Substantia nigra (tissue), 51 donors: ENCODE measurements at places on chromosomes 7 and 10.

GRCh38 chr7:150876817-150877526 is 24.7 kb downstream of the AOC1 start:
- peak; percentile 38 for DNase-seq

- no peak for DNase-seq
Observed at GRCh38 chr7:50302486-50303334, 1.8 kb upstream of the IKZF1 start.

DNA sequence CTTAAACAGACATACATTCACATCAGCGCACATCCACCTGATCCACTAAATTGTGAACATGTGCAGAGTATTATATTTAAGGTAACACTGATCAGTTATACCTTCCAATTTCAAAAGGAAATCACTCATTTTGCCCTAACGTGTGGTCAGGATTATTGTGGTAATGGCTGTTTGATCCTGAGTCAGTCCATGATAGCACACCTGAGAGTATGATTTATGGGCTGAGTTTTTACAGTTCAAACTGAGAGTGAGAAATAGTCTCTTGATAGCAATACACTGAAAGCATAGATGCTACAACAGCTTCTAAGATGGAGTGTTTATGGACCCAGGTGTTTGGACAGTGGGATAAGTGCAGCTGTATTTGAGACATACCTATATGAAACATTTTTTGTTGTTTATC is 96.7 kb downstream of the KIF20B start:
- DNase-seq, result no peak

DNA sequence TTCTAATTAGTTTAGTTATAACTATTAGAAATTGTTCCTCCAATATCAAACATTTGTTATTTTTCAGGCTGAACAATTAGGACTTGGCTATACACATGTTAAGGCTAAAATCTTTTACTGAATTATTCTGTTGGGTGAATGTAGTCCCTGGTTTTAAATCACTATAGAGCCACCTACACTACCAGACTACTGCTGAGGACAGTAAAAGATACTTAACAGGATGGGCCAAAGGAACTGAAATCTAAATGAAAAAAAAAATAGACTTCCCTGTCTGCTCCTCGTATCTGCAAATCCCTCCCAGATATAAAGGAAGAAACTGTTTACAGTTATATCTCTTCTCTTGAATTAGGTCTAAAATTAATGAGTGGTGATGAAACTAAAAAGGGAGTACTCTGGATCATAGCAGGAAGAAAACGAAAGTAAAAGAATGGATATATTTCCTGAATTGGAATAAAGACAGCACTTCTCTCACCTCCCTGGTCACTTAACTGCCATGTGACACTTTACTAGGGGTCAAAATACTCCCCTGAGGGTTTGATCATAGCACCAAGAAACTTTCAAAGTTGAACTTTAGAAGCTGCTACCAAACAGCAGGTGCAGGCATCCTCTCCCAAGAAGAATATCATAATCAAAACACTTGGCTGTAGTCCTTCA is 12.7 kb downstream of the FBXW4 start:
- DNase-seq, result no peak

GRCh38 chr10:102507521-102507920 is 3.7 kb downstream of the SUFU start:
- DNase-seq, result no peak

DNA sequence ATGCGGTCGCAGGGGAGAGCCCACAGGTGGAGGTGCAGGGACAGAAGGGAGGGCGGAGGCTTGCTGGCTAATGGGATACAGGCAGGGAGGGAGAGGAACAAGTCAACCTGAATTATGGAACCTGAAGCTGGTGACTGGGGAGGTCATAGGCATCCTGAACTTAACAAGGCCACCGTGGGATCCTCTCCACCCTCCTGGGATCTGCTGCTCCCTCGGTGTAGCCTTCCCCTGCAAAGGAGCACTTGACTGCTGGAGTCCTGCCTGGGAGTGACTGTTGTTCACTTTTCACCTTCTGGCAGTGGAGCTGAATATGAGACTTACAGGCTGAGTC is 223.1 kb downstream of the GFRA1 start:
- no peak for DNase-seq

GRCh38 chr7:133354546-133355324 is 101.9 kb downstream of the EXOC4 start:
- DNase-seq, result no peak

DNA sequence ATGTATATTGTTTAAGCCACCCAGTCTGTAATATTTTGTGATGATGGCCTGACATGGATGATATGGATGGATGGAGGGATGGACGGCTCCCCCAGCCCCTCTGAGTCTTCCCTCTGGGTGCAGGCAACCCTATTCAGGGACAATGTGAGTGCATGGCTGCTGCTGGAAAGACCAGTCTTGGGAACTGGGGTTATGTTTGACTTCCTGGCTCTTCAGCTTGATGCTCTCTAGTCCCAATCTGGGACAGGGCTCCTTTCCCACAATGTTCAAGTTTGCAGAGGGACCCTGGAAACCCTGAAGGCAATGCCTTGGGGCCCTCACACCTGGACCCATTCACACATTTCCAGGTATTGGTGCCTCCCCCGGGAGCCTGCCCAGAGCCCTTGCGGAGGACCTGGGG is 52.3 kb upstream of the RET start:
- no peak for DNase-seq

DNA sequence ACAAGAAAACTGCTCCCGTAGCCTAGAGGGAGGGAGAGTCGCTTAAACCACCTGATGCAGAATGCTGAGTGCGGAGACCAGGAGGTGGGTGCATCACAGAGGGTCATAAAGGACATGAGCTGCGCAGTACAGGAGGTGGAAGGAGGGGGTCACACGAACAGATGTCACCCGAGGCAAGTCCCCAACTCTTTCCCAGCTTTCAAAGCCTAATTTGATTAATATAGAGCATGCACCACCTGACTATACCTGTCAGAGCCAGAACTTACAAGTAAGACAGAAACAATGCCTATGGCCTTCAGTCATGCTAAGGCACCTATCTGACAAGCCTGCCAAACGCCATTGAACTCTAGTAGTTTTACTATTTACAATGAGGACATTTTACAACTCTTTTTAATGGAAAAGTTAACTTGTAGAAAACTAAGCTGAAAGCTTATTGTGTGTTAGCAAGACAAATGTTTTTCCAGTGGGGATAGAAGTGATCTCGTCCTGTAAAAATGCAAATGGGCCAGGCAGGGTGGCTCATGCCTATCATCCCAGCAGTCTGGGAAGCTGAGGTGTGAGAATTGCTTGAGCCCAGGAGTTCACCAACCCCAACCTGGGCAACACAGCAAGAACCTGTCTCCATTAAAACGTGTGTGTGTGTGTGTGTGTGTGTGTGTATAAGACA is 1.1 kb upstream of the VOPP1 start:
- no peak for DNase-seq

- no peak for DNase-seq
Observed at GRCh38 chr10:88413412-88413811, 169.7 kb downstream of the RNLS start.

- no peak for DNase-seq
Observed at GRCh38 chr10:8336629-8337331, 282.3 kb downstream of the GATA3 start.

DNA sequence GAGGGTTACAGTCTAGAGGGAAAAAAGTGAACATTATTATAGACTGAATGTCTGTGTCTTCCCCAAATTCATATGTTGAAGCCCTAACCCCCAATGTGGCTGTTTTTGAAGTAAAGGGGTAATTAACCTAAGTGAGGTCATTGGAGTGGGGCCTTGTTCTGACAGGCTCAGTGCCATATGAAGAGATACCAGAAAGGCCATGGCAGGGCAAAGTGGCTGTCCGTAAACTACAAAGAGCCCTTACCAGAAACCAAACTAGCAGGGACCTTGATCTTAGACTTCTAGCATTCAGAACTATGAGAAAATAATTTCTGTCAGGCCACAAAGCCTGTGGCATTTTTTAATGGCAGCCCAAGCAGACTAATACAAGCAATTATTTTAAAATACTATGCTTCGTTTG is 8.7 kb downstream of the TMEM209 start:
- no peak for DNase-seq

- no peak for DNase-seq
Observed at GRCh38 chr7:41873741-41874140, 170.9 kb upstream of the INHBA start.

DNA sequence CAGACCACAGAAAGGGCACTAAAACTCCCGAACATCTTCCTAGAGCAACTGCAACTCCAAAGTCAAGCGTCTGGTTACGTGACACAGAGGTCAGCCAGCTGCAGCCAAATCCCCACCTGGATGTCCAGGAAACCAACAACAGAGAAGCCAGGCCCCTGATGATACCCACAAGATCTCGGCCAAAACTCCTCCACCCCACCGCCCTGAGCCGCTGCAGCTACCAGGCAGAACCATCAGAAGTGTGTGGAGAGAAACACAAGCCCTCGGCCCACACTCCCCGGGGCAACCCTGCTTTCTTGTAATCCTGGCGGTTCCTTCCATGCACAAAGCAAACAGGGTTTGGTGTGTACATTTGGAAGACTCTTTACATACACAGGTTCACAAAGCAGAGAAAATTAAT is 8.7 kb downstream of the CHST15 start:
- DNase-seq, result no peak

GRCh38 chr10:6204063-6204340 is 1.3 kb downstream of the PFKFB3 start:
- DNase-seq, result no peak

- no peak for DNase-seq
Observed at GRCh38 chr10:103640436-103641181, 147.1 kb downstream of the NEURL1 start.

DNA sequence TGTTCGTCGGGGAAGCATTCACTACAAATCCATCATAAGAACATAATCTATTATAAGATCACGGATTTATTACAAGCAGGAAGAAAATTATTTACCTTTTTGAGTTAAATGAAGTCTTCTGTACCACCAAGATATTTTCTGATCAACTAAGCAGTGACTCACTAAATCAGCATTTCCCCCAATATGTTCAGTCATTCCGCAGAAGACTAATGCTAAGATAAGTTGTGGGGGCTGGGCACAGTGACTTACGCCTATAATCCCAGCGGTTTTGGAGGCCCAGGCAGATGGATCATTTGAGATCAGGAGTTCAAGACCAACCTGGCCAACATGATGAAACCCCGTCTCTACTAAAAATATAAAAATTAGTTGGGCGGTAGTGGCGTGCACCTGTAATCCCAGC is 144.2 kb upstream of the EGR2 start:
- DNase-seq, result no peak

DNA sequence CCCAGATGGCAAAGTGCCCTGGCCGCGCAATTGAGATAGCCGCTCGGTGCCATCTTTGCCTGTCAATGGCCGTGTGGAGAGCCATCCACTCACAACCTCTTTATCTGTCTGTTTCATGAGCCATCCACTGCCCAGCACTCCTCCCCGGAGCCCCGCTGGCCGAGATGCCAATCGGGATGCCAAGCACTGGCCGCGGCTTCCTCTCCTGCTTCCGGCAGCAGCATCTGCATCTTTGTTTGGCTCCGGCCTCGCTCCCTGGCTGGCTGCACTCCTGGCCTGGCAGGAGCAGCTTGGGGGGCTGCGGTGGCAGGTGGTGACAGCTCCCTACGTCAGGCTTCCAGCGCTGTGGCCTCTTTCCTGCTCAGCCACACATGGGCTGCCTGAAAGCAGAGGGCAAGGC is 231.7 kb downstream of the USP6NL start:
- DNase-seq, result peak; percentile 5

- no peak for DNase-seq
Observed at GRCh38 chr7:69335331-69335730, 262.9 kb upstream of the AUTS2 start.

- DNase-seq, result no peak
Observed at GRCh38 chr10:112803961-112804401, 146.1 kb upstream of the TCF7L2 start.

- DNase-seq, result no peak
Observed at GRCh38 chr7:40401406-40401805, 266.6 kb downstream of the SUGCT start.

DNA sequence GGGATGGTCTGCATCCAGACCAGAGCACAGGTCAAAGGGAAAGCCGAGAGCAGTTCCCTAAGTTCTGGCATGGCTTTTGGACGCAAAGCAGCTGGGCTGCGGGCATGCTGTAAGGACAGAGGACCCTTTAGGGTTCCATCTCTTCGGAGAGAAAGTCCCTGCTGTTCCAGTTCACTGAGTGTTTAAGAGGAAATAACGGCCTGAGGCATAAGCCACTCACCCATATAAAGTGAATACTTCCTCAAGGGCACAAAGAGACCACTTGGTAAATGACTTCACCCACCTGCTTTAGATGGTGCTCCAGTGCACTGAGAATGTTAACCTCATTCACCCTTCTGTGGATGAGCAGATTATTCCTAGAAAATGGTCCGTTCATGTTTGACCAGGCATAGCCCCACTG is 586.7 kb upstream of the GALNT17 start:
- DNase-seq, result no peak

- peak; percentile 62 for DNase-seq
Observed at GRCh38 chr10:118754229-118754555, 578 bp downstream of the CACUL1 start.

GRCh38 chr7:131071786-131072504 is 255.7 kb upstream of the MKLN1 start:
- no peak for DNase-seq

GRCh38 chr10:5493691-5494090 is 5.7 kb downstream of the CALML5 start:
- DNase-seq, result no peak

GRCh38 chr10:21518641-21519396 is 6.7 kb downstream of the SKIDA1 start:
- no peak for DNase-seq

GRCh38 chr10:79021331-79021907 is 47.3 kb upstream of the ZMIZ1 start:
- no peak for DNase-seq

- no peak for DNase-seq
Observed at GRCh38 chr10:124385627-124386185, 33.0 kb downstream of the OAT start.

DNA sequence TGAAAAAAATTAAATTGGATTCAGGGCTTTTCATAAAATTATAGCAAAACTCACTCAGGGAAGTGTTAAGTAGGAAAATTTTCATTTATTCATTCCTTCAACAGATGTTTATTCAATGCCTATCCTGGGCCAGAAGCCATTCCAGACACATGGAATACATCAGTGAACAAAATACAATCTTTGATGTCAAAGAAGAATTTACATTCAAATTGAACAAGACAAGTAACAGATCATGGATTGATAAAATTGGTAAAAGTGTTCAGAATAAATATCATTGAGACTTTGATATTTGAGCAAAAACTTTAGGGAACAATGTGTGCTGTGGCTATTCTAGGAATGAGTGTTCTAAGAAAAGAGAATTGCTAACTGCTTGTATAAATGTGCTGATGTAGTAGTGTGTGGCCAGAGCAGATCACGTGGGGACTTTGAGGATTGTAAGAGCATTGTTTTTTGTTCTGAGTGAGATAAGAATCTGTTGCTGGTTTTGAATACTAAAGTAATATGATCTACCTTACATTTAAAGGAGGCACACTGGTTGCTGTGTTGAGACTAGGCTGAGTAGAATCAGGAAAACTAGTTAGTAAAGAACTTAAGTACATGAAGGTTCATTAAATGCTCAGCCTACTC is 957.2 kb downstream of the PCDH15 start:
- no peak for DNase-seq

GRCh38 chr10:132458586-132459300 is 61.7 kb downstream of the PWWP2B start:
- DNase-seq, result peak; percentile 42

GRCh38 chr7:128402356-128402755 is 7.4 kb downstream of the IMPDH1 start:
- no peak for DNase-seq
